Esophagus squamous epithelium (tissue), 5 donors: ENCODE measurements at places on chromosomes 7 and 10.

DNA sequence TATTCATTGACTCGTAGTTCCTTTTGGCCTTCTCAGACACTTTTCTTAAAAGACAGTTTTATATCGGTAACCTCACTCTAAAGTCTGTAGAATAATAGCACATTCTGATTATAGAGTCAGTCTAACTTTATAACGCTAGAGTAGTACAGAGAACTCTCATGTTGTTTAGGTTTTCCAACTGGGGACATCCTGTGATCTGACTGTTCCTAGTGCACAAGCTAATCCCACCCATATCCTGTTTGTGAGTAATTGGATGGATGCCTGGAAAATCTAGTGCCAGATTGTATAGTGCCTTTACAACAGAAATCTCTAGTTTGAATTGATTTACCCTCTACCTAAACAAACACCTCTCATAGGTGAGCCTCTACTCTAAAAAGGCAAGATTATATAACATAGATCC, 107.4 kb downstream of the ZEB1 start:
- DNase-seq: no peak

DNA sequence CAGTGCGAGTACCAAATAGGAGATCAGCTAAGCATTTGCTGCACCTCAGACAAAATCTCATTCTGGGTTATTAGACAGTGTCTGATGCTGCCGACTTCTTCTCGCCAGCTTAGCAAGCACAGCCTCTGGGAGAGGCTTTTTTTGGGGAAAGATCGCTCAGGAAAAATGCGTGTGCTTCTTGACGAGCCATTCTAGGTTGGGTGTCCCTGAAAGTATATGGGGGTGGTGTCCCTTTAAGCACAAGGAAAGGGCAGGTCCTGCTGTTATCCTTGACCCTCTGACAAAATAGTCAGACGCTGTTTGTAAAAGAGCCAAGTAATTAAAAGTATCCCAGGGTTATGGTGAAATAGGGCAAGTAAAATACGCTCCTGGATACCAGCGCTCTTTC, 540.1 kb upstream of the FZD8 start:
- no peak for DNase-seq

GRCh38 chr10:76697923-76698322, 939.7 kb downstream of the KCNMA1 start:
- DNase-seq: no peak

DNA sequence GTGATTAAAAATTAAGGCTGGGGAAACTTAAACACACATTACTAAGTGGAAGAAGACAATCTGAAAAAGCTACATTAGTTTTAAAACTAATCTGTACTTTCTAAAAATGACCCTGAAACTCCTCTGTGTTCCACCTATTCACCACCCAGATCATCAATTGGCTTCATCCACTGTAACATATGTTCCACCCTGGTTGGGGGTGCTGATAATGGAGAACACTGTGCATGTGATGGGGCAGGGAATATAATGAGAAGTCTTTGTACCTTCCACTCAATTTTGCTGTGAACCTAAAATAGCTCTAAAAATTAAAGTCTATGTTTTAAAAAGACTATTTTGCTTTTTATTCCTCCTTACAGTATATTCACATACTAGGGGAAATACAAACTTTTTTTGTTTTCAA, 132.7 kb downstream of the CNOT4 start:
- DNase-seq: no peak

- no peak for DNase-seq
Observed at GRCh38 chr7:141132671-141133070, 58.8 kb downstream of the TMEM178B start.

DNA sequence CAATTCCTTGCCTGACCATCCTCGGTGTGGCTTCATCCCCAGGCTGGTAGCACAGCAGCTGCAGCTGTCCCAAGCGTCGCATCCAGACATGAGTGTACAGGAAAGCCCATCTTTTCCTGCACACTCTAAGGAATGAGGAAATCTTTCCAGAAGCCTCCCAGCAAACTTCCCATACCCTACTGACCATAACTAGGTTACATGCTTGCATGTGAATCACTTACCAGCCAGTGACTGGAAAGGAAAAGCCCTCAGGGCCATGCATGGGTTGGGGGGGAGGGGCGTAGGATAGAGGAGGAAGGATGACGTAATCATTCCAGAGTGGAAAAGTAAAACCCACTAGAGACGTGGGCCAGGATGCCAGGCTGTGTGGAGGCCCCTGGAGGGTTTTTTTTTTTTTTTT, 18.9 kb upstream of the ZNF212 start:
- no peak for DNase-seq

DNA sequence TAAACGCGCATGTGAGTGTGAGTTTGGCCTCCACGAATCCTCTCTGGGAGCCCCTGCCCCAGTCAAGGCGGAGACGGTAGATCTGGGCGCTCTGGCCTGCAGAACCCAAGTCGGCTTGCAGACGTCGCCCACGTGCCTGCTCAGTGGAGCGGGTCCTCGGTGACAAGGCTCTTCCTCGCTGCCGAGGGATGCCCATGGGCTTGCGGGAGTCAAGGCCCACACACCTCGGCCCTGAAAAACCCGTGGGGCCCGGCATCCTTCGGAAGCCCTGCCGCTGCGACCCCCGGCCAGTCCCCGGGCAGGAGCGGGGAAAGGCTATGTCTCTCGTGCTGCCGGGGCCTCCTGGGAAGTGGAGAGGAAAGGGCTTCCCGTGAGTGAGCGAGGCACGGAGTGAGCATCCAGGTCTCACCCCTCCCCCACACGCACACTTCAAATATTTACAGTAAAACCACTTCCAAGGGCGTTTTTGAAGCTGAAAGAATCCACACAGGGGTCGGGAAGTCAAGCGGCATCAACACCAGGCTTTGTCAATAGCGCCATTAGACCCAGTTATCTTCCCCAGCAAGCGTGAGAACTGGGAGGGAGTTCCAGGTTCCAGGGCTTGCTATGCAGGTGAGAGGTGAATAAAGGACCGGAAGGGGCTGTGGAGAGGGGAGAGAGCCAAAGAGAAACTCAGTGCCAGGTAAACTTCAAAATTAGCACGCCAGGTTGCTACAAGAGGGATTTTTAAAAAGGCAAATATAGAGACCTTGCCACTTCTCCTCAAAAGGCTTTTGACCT, 1.1 kb upstream of the MNX1 start:
- DNase-seq: no peak
